ENCODE measurements at places on chromosomes 11 and 22.
A peak's percentile ranks its signal among the peaks of the same experiment; 100 is the strongest.

DNA sequence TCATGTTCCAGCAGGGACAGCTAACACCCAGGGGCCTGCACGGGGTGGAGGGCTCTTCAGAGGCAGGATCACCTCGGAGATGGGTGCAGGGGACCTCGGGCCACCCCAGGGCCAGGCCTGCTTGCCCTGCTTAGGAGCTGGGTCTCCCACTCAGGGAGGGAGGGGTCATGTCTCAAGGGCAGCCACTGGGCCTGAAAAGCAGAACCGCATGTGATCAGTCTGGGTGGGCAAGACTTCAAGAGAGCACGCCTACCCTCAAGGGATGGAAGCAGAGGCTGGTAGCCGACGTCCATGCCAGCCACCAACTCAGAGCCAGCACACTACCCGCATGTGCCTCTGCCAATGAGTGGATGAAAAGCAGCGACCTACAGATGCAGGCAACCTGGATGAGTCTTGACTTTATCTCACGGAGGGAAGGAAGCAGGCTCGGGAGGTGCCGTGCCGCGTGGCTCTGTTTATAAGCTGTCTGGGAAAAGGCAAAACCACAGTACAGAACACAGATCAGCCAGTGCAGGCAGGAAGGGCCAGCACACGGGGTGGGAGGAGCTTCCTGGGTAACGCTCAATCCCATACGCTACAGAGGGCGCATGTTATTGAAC is 16.0 kb downstream of the TBX1 start:
- DNase-seq = no peak

DNA sequence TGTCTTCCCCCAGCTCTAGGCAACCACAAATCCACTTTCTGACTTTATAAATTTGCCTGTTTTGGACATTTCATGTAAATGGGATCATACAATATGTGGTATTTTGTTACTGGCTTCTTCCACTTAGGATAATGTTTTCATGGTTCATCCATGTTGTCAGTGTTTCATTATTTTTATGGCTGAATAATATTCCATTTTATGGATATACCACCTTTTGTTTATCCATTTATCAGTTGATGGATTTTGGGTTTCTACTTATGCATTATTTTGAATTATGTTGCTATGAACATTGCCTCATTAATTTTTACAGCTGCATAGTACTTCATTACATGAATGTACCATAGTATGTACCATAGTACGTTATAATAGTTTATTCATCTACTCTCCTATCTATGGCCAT is 5.1 kb downstream of the CABIN1 start:
- DNase-seq = no peak

- no peak for DNase-seq
These were observed 43.2 kb upstream of the ACCSL start for GRCh38 chr11:44004452-44005062.

GRCh38 chr11:70535191-70535971 is 137.1 kb downstream of the CTTN start:
- no peak for DNase-seq

- no peak for DNase-seq
These were observed 417 bp upstream of the PHETA2 start for GRCh38 chr22:42073621-42074041.

DNA sequence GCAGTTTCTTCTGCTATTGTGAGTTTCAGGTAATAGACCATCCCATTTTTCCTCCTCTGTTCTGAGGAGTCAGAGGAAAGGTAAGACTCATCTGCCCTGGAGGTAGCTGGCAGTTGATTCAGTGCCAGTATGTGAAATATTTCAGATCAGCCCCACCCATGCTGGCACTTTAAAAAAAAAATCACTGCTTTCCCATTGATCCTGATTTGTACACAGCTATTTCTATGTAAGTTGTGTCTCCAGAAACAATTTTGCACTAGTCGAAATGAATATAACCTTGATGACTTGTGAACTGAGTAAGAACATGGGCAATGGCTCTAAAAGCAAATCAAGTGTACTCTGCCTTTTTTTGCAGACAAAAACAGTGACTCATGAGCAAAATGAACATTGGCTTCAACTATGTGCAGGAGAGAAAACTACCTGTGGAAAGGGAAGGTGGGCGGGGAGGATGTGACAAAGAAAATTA is 82.0 kb upstream of the OR5AK2 start:
- peak; percentile 87 for DNase-seq

DNA sequence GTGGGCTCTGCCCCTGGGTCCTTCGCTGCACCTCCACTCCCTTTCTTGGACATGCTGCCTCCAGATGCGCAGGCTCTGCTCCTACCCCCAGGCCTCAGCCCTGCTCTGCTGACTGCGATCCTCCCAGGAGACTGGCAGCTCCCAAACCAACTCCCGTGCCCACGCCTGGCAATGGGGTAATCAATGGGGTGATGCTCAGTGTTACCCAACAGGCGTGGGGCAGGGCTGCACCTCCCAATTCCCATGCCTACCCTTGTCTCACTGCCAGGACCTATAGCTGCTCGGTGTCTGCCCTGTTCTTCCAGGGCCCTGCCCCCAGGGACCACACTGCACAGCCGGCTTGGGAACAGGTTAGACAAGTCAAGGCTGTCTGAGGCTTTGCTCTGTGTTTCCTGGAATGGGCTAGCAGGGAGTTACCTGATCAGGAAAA is at the start of gene ALDH3B2:
ALDH3B2 (minus strand) TSS at position 182 of the 430 bp plus-strand sequence. CDS start 7,688 bp downstream, outside the sequence.
- peak; percentile 55 for DNase-seq

DNA sequence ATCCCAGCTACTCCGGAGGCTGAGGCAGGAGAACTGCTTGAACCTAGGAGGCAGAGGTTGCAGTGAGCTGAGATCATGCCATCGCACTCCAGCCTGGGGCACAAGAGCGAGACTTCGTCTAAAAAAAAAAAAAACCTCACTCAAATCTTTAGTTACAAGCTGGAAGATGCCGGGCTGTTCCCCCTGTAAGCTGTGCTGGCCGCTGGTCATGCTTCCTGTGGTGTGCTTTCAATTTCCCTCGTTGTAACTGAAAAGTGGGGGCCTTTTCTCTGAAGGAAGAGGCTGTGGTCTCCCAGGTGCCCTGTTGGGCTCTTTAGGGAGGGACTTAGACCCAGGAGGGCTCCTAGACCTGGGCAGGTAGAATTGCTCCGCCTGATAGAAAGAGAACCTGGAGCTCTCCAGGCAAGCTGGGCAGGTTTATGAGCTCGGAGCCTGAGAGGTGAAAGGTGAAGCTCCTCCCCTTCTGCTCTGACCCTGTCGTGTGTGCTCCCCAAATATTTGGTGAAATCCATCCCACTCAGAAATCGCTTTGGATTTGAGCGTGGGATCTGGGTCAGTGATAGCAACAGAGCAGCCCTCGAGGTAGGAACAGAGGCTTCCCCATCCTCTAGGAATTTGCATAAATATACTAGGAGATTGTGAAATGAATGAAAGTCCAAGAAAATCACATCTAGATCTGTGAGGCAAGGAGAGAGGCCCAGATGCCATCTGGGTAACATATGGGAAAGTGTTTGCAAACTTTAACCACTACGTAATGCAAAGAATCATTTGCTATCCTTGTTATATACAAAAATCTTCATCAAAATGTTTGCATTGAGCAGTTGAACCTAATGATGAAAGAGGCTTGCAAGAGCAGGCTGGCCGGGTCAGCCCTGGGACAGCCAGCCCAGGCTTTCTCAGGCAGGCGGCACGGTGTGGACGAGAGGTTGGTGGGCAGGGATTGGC is 154.3 kb downstream of the FBXO7 start:
- DNase-seq = no peak

- DNase-seq = no peak
These were observed 39.7 kb upstream of the GALNT18 start for GRCh38 chr11:11661326-11662040.

DNA sequence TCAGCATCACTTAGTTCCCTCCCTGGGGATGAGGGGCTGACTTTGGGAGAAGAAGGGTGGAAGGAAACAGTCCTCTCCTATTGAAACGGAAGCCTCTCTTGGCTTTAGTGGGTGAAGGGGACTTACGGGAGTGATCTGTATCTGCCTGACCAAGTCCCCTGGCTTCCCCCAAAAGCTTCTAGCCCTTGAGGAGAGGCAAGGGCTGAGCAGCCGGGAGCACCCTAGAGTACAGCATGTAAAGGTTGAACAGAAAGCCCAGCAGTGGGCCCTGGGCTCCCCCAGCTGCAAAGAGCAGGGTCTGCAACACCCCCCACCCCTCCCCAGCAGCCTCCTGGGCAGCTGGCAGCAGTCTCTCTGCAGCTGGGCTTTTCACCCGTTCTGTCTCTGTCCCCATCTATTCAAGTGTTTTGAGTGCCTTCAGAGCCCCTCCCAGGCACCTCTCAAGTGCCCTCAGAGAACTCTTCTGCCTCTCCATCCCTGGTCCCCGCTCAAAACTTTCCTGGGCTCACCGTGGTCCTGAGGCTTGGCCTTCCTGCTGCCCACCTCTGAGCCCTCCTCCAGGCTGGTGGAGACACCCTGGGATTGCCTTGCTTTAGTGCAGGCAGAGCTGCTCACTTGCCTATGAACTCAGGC is 2.7 kb downstream of the CAPN5 start:
- no peak for DNase-seq

- no peak for DNase-seq
These were observed 36.4 kb downstream of the MAML2 start for GRCh38 chr11:96306600-96306932.

GRCh38 chr11:68370211-68371111 is 58.1 kb downstream of the LRP5 start:
- no peak for DNase-seq

DNA sequence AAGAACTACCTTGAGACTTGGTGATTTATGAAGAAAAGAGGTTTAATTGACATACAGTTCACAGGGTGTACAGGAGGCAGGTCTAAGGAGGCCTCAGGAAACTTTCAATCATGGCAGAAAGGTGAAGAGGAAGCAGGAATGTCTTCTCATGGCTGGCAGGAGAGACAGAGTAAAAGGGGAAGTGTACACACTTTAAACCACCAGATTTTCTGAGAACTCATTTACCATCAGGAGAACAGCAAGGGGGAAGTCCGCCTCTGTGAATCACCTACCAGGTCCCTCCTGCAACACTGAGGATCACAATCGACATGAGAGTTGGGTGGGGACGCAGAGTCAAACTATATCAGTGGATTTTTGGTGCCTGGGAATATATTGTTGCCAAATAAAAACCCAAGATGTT is 40.3 kb upstream of the OR5D13 start:
- no peak for DNase-seq

DNA sequence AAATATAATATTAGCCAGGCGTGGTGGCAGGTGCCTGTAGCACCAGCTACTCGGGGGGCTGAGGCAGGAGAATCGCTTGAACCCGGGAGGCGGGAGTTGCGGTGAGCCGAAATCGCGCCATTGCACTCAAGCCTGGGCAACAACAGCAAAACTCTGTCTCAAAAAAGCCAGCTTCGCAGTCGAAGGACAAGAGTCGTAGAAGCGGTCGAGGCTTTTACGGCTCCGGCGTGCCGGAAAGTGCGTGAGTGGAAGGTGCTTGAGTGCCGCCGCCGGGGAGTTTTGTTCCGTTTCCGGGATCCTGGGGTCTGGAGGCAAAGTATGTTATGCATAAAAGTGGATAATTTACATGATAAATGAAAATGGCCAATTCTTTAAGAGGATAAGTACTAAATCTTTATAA is 43.6 kb downstream of the SYN3 start:
- no peak for DNase-seq

DNA sequence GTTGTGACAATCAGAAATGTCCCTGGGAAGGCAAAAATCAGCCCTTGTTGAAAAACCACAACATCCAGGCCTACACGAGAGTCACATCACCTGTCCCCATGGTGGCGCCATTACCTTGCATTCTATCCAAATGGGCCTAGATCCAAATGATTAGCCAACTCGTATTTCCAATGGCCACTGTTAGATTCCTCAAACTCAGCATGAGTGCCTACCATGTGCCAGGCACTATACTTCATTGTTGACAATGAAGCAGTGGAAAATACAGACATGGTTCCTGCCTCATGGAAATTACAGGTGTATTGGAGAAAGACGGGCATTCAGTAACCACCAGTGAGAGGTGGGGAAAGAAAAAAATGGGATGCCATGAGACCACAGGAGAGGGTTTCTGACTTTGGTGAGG is 29.8 kb upstream of the CREB3L1 start:
- peak; percentile 38 for DNase-seq

All from foreskin keratinocyte (primary cell).